ENCODE measurements at places on chromosomes 5 and 9.

DNA sequence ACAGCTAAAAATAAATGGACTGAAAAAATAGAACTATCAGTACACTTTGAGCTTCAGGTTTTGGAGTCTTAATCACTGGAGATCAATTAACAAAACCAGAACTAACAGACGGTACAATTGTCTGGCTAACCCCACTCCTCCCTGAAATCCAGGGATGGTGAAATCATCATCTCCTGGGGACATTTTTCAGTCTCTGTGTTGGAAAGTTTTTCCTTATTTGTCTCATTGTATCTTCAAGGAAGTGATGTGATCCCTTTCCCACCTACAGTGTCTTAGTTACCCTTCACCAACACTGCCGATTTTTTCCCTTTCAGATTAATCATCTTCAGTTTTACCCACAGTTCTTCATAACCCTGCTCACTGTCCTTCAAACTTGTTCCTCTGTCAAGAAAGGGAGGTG lies 81.9 kb downstream of the MAP1B start:
- no peak for DNase-seq

DNA sequence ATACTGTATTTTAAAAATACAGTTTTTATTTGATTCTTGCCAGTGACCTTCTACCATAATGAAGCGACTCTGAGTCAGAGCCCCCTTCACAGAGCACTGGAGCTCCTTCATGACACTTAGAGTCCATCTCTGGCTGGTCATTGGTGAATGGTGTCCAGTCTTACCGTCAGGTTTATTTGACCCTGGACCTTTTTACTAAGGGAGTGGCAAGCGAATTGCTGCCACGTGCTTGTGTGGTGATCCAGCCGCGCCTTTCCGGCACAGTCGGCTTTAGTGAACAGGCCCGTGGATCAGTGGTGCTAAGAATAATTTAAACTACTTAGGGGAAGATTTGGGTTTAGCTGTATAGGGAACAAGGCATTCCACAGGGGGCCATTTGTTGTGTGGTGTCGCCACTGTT lies 48.5 kb downstream of the PRRC2B start:
- no peak for DNase-seq

GRCh38 chr5:61274511-61274911 lies 57.5 kb upstream of the ZSWIM6 start:
- no peak for DNase-seq

DNA sequence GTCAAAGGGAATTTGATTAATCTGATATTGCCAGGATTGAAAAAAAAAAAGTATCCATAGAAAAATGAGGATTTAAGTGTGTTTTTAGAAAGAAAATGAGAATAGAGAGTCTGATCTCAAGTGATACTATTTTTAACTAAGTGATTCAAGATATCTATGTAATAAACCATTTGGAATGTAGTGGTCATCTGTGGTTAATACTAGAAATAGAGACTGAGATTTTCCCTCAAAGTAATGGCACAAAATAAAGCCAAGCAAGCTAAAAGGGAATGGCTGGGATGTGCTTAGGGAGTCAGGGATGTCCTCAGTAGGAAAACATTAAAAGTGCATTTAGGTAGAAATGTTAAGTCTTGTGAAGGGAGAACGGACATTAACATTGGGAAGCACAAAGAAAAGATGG lies 90.6 kb downstream of the FBXO4 start:
- DNase-seq: no peak

DNA sequence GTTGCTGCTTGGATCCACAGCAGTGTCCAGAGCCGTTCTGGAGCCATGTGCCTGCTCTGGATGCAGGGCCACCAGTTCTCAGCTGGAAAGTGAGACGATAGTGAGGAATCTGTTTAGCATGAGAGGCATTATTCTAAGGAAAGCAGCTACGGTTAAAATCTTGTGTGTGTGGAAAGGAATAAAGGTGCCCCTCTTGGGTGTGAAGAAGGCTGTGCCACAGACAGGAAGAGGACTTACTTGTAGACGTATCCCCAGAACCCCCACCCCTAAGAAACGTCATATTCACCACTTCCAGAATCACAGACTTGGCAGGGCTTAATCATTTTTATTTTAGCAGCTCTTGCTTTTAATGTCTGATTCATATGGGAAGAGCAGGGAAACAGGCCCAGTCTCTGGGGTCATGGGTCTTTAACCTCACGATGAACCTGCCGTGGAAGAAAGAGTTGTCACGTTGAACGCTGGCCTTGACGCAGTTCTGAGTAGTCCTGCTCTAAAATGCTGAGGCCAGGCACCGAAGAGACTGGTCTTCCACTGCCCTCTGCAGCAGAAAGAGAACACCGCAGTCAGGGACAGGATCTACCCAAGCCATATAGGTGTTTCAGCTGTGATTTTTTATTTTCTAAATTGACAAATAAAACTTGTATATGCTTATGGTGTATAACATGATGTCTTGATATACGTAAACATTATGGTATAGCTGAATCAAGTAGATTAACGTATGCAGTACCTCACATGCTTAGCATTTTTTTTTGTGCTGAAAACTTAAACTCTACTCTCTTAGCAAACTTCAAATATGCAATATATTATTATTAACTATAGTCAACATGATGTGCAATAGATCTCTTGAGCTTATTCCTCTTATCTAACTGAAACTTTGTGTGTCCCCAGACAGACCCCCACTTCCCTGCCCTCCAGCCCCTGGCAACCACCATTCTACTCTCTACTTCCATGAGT lies 38.8 kb downstream of the CARTPT start:
- no peak for DNase-seq

DNA sequence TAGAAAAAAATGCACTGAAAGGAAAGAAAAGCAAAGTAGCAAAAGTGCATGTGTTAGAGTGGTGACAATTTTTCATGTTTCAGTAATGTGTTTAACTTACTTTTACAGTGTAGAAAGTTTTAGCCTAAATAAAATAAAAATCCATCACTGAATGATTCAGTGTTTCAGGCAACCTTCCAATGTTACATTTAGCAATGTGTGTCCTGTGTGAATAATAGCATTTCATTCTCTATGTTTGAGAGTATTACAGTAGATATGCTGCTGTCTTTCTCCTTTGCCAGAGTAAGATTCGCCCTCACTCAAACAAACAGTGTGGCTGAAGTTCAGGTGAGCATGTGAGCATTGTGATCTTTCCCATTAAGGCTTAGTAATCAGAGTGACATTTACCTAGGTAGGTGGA lies 171.1 kb downstream of the TARS1 start:
- no peak for DNase-seq

DNA sequence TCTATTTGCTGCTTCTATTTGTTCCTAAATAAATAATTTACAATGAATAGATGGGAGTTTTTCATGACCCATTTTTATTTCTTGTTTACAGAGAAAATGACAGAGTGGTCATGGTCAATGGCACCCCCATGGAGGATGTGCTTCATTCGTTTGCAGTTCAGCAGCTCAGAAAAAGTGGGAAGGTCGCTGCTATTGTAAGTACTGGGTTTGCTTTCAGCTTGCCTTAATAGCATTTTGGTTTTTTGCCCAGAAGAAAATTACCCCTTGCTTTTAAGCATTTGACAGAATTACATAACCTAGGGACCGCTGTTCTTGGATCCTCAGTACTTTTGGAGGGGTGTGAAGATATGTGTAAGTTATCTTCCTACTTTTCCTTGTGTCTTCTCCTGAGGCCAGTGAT lies 44.1 kb downstream of the TJP2 start:
- no peak for DNase-seq

GRCh38 chr5:125891061-125891725 lies 532.0 kb upstream of the GRAMD2B start:
- no peak for DNase-seq

DNA sequence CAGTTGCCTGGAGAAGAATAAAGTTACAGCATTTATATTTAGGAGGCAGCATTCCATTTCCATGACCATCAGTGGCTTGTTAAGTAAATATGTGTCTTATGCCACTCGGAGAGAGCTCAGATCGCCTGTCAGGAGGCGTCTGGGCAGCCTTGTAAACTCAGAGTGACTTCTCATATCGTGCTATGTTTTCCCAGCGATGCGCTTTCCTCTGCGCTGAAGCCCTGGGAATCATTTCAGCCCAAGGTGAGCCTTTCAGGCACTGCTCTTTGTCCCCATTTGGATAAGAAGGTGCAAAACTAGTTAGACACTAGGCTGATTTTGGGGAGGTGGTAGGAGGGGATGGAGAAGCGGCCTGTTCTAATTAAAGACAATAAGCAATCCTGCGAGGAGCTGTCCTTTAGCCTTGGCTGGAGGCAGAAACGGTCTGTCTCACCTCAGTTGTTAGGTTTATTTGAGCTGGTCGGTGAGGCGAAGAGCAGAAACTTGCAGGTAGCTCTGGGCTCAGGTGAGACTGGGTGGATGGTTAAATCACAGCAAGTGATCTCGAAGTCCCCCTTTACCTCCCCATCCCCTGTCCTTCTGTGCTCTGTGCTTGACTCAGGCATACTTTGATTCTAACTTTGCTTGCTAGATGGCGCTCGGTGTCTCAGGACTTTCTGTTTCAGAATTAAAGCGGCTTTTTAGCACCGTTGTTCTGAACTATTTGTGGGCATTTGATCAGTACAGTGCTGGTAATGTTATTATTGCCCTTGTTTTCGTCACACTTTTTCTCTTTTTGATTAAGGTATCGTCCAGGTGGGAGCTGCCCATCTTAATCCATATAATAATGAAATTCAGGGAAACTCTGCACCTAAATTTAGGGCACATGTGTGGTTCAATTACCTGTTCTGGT lies 24.6 kb downstream of the NR2F1 start:
- DNase-seq: no peak

GRCh38 chr5:178078197-178079010 lies 34.9 kb upstream of the N4BP3 start:
- no peak for DNase-seq

DNA sequence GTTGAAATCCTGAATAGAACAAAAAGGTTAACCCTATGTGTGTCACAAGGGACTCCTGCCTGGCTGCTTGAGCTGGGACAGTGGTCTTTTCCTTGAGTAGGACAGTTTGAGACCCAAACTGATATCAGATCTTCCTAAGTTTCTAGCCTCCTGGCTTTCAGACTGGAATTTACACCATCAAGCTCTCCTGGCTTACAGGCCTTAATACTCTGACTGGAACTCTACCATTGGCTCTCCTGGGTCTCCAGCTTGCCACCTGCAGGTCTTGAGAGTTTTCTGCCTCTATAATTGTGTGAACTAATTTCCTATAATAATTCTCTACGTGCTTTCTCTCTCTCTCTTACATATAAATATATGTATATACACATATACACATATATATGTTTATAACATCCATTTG lies 112.5 kb downstream of the PRR16 start:
- no peak for DNase-seq

DNA sequence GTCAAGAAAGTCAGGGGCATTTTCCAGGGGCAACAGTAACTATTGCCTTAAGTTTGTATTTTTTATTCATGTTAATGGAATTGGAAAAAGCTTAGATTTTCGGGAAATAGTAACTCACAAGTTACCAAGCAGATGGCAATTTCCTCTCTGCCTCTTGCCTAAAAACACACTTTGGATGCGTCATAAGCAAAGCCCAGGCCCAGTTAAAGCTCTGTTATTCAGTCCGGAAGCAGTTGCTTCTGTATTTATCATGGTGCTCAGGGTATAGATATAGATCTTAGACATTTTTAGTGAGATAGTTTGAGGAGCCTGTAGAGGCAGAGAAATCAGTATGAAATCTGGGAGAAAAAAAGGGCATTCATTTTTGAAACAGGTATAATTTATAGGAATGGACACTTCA lies 260.3 kb upstream of the TNC start:
- DNase-seq: no peak

DNA sequence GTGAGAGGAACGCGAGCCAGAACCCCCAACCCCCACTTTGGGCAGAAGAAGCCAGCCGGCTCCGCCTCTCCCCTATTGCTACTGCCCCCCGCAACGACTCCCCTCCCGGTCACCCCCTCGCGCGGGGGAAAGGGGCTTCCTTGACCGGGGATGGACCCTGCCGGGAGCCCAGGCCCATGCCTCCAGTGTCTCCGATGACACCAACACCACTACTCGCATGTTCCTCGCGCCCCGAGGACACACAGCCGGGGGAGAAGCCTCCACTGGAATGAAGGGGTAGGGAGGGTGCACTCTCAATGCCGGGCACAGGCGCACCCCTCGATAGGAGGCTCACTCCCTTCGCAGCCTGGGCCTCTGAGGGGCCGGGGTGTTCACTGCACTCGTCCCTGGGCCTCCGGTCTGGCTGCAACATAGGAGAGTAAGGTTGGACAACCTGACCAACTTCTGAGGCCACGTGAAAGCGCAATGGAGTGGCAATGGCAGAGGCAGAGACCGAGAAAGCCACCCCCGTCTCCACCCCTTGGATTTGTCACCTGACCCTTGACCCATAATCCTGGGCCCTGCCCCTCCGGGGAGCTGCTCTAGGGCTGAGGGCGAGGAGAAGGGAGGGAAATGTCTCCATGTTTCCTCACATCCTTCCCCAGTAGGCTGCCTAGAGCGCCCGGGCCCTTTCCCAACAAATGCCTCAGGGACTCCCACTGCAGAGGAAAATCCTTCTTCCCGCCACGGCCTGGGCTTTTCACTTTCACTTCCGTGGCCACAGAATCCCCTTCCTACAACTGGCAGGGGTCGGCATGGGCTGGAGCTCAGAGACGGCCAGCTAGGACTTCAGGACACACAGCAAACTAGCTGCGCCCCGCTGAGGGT lies 1.1 kb upstream of the CNTFR start:
- DNase-seq: no peak

DNA sequence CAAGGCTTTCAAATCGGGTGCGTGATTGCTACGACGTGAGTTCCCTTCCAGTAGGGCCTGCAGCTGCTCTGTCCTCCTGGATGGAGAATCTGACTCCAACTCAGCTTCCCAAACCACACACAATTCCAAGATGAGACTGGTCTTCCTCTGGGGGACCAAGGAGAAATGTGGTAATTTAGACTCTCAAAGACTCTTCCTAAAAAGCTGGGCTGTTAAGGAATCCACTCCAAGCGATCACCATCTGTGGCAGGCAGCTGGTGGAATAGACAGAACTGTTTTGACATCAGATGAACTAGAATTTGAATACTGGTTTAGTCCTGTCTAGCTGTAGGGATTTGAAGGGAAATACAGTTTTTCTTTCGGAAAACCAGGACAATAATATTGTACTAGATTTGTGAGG lies 130.7 kb upstream of the KLF4 start:
- DNase-seq: no peak

DNA sequence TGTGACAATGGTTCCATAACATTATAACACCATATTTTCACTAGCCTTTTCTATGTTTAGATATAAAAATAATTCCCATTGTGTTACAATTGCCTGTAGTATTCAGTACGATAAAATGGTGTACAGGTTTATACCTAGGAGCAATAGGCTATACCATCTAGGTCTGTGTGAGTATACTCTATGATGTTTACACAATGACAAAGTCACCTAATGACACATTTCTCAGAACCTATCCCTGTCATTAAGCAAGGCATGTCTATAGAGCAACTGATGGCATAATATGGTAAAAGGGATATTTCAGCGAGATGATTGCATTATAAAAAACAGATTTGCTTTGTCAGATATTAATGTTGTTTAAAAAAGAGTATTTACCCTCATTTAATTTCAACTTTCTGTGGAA lies 517.2 kb downstream of the SPOCK1 start:
- DNase-seq: no peak

DNA sequence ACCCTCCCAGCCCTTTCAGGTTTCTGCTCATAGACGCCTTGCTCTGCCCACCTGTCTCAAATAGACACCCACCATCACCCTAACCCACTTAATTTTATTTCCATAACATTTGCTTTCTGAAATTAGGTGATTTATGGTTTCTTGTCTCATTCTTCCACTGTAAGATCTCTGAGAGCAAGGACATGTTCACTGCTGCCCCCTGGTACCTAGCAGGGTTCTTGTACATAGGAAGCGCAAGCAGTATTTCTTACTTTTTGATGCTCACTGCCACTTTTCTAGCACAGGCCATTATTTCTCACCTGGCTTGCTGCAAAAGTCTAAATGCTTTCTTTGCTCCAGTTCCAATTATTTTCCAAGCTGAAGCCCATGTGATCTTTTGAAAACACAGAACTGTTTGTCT lies 16.8 kb downstream of the C9orf57 start:
- DNase-seq: no peak

All from stimulated activated CD4-positive, alpha-beta T cell treated with anti-CD3 and anti-CD28 coated beads, Interleukin-15, amount 100 ng/mL, for 1 hour (primary cell).